ENCODE measurements at places on chromosomes 3 and 15.

DNA sequence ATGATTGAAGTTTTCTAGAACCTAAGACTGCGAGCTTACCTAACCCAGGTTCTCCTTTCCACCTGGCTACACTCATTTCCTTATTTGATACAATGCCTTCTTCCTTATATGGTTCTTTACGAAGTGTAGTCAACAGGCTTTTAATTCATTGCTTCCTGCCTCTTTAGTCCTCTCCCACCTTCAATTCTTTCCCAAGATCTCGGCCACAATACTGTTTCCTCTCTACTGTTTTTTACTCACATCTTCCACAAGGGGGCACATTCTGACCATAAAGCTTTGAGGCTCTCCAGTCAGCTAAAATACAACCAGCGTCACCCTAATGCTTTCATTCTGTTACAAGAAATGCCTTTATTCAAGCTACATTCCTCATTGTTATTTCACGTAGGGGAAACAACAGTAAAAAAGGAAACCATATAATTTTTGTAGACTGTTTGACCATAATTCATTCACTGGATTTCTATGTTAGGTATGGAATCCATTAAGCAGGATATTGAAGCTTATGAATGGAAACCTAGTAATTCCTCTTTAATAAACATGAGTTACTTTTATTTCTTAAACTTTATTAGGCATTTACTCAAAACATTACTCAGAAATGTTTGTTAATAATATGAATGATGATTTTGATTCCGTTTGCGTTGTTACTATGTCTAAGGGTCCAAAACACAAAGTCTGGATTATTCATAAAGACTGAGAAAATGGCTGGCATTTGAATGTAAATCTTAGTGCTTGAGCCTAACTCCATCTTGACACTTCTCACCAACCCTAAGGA, 29.5 kb upstream of the VEPH1 start:
- peak; percentile 17 for DNase-seq

GRCh38 chr15:64191971-64192830, 29.4 kb upstream of the PPIB start:
- DNase-seq, result no peak

DNA sequence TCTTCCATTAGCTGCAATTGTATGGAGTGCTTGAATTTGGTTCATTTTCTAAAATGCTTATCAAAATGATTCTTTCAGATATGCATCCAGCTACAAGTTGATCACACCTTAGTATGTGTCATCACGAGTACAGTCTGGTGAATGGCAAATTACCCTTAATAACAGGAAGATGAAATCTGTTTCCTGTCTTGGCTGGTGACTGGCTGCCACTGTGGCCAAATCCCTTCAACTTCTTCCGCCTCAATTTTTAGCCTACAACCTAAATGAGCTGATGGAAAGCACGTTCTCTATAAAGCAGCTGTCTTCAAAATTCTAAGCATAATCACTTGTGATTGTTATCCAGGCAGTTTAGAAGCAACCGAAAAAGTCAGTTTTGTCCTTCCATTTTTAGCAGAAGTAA, 387.1 kb upstream of the NECTIN3 start:
- DNase-seq, result no peak

GRCh38 chr3:52934630-52935530, 37.5 kb upstream of the STIMATE start:
- peak; percentile 18 for DNase-seq

GRCh38 chr3:147222291-147222690, 184.1 kb downstream of the ZIC4 start:
- DNase-seq, result no peak

GRCh38 chr15:75551091-75551490, 28.0 kb downstream of the PTPN9 start:
- DNase-seq, result no peak

DNA sequence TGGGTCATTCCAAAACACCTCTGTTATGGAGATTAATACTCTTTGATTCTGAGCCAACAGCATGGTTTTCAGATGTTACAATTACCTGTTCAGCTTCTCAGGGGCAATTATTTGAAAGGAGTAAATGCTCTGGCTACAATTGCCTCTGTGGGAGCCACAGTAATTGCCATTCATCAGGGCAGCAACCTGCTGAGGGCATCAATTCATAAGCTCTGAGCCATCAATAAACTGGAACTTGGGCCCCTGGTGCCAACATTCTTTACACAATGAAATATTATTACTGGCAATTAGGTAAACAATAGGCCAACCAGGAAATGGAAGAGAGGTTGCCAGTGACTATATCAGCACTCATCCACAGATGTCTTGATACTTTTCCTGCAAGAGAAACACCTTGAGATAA, 660.8 kb downstream of the MECOM start:
- peak; percentile 78 for DNase-seq

DNA sequence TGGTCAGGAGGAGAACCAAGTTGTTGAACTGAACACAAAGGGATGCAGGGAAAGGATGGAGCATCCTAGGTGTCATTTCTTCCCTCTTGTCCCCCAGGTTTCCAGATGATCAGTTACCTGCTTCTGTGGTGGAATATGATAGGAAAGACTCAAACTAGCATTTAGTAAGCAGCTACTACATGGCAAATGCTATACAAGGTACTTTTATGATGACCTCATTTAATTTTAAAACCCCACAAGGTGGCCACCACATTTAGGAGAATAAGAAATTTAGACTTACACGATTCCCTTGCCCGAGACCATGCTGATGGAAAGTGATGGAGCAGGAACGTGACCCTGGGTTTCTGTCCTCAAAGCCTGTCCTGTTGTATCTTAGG, 40.9 kb downstream of the CCR4 start:
- no peak for DNase-seq

GRCh38 chr3:114499976-114500375, 206.1 kb downstream of the TIGIT start:
- no peak for DNase-seq

- no peak for DNase-seq
These were observed 3.3 kb downstream of the TRIM71 start for GRCh38 chr3:32820971-32821685.

DNA sequence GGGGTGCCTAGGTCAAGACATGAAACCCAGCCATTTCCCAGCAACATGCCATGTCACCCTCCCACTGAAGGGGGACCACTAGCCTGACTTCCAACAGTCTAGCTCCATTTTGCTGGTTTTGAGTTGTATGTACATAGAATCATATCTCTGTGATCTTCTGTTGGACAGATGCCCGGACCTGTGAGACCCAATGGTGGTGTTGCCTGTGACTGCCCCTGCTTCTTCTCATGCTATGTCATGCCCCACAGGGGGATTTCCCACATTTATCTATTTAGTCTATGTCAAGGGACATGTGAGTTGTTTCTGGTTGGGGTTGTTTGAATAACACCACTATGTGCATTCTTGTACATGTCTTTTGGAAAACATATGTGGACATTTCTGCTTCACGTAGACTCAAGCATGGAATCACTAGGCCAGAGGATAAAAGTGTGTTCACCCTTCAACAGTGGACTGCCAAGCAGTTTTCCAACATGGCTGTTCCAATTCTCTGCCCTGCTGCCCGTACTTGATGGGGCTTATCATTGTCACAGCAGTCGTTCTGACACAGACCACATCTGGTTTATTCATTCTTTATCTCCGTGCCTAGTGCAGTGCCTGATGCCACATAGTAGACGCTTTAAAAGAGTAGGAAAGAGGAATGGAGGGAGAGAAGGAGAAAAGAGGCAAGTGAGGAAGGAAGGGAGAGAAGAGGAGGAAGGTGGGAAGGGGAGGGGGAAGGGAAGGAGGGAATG, 114.4 kb downstream of the TPRA1 start:
- no peak for DNase-seq

DNA sequence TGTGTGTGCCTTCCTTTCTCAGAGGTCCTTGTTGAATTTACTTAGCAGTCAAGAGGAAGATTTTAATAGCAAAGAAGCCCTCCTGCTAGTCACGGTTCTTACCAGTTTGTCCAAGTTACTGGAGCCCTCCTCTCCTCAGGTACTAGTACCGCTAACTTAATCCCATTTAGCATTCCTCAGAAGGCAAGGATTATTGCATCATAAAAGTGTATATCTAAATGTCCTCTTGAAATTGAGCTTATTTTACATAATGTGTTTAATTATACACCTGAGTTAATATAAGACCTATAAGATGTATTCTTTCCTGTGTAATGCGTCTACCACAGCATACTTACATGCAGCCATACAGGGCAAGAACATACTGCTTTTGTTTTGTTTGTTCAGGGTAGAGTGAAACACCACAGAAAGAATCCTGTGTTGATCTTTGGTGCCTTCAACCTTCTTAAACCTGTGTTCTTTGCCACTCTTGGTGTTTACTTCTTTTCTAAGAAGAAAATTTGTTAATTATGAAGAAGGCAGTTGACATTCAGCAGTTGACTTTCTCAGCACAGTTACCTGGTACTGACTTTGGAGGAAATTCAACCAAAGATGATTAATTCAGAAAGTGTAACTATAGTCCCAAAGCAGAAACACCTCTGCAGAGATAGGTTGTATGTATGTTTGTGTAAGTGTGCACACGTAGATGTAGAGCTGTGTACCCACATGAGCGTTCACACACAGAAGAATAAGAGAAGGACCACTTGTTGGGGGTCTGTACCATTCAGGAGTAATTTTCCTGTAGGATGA, 33.1 kb downstream of the POLG start:
- DNase-seq, result no peak
